ENCODE measurements at places on chromosomes 2 and 18. TPM values are rescaled to one million over a fixed set of nuclear protein-coding genes. Genes with fewer than 3 reads are reported as not detected.

DNA sequence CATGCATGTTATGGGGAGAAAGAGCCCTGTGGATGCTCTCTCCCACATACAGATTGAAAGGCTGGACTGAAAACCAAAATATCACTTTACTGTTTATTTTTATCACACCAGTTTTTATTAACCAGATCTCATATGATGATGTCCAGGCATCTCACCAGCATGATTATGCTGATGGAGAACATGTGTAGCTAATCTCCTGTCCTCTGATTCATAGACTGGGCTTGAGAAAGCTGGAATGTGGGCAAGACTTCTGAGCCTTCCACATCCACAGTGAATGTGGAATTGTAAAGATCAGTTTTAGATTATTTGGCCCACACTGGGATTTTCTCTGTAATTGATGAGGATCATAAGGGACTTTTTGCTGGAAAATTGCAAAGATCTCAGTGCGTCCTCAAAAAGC, 137.9 kb downstream of the ICOS start:
- no peaks in the 10 kb centered on the region for H3K36me3 ChIP-seq
- H3K27me3 ChIP-seq: peaks cover 1% of the 10 kb centered on the region

GRCh38 chr2:197247083-197247482, 63.5 kb downstream of the ANKRD44 start:
- no peaks in the 10 kb centered on the region for H3K27me3 ChIP-seq
- DNase-seq: no peak
- no peak overlapping the region for H3K4me3 ChIP-seq
- H3K27ac ChIP-seq: no peak overlapping the region
- peaks cover 28% of the 10 kb centered on the region for H3K4me1 ChIP-seq
- H3K36me3 ChIP-seq: peaks cover 3% of the 10 kb centered on the region

DNA sequence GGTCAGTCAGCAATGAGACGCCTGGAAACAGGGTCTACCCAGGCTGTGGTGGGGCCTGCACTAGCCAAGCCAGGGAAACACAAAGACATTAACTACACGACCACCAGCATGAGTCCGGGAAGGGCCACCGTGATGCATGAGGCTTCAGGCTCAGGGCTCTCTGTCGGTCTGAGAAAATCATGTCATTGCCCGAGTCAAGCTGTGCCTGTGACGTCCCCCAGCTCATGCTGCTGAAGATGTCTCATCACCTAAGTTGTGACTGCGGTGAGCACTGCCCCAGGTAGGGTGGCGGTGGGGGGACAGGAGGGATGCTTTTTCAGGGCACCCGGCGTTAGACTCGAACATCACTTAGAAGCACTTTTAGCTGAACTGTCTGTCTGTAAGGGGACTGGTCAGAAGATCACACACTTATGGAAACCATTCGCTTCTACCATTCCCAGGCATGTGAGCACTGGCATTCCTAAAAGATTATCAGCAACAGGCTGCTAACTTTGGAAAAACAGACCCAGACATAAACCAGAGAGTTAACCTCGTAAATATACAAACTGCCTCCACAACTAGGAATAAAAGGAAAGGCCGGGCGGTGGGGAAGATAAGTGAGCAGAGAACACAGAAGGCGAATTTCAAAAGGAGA, 234.5 kb downstream of the HDAC4 start:
- H3K27me3 ChIP-seq: no peaks in the 10 kb centered on the region
- no peak overlapping the region for H3K27ac ChIP-seq
- no peak for DNase-seq
- no peaks in the 10 kb centered on the region for H3K4me1 ChIP-seq

GRCh38 chr2:129229830-129230441, 749.5 kb upstream of the RAB6C start:
- H3K4me1 ChIP-seq: no peaks in the 10 kb centered on the region
- no peaks in the 10 kb centered on the region for H3K36me3 ChIP-seq
- DNase-seq: no peak
- H3K27me3 ChIP-seq: no peaks in the 10 kb centered on the region

DNA sequence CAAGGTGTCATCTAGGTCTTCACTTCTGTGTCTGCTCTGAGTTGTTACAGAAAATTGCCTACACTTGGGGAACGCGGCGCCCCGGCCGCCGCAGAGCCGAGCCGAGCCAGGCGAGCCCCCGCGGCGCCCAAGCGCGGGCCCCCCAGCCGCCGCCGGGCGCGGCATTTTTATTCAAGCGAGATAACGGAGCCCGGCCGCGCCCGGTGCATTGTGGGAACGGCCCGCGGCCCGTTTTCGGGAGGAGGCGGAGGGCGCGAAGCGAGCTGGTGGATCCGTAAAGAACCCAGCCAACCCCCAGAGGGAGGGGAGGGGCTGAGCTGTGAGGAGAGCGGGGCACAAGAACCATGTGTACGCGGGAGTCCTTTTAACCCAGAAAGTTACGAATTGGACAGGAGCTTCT, 191.8 kb downstream of the FTCDNL1 start:
- no peaks in the 10 kb centered on the region for H3K27me3 ChIP-seq
- H3K4me3 ChIP-seq: no peak overlapping the region
- H3K27ac ChIP-seq: no peak overlapping the region
- H3K4me1 ChIP-seq: no peaks in the 10 kb centered on the region
- no peak for DNase-seq

GRCh38 chr2:54909001-54909400, 141.2 kb downstream of the RTN4 start:
- DNase-seq: no peak
- H3K27me3 ChIP-seq: no peaks in the 10 kb centered on the region
- H3K27ac ChIP-seq: no peak overlapping the region
- H3K4me1 ChIP-seq: no peaks in the 10 kb centered on the region
- H3K4me3 ChIP-seq: no peak overlapping the region

DNA sequence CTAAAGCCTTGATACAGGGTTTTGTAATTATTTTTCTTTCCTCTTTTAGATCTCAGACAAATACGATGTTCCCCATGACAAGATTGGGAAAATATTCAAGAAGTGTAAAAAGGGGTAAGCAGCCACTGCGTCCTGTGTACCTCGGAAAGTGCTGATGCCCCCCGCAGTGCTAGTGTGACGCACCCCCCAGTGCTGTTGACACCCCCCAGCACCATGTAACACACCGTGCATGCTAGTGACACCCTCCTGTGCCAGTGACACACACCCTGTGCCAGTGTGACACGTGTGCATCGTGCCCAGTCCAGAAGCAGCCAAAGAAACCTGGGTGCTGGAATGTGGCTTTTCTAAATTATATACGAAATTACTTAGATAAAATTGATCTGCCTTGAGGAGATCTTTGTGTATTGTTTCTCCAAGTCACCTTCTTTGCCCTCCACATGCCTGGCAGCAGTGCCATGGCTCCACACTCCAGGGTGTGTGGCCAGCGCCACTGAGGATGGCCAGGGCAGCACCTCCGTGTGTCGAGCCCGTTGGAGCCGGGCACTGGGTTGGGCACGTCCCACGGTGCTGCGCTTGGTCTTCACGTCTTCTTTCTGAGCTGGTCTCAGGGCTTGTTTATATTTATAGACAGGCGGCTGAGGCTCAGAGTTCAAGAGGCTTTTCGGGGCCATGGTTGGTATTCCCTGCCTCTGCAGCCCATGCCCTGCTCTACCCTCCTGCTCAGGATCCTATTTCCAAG, 44.3 kb upstream of the KLF11 start:
- H3K4me3 ChIP-seq: no peak overlapping the region
- no peak overlapping the region for H3K27ac ChIP-seq
- no peaks in the 10 kb centered on the region for H3K27me3 ChIP-seq
- H3K4me1 ChIP-seq: no peaks in the 10 kb centered on the region
- no peak for DNase-seq

DNA sequence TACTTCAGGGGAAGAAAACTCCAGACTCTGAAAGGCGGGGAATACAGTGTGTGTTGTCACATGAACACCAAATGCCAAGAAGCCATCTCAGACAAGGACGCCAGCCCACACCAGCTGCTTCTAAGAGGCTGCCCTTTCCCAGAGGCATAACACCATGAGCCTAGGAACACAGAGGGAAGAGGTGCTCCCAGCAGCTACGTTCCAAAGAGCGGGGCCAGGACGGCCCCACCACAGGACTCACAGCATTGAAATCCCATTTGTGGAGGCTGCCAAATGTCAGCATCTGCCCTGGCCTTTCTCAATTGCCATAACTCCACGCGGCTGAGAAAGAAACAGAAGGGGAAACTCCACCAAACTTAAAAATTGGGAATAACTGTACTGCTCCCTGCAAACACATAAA, 20.1 kb upstream of the ID2 start:
- peaks cover 5% of the 10 kb centered on the region for H3K4me1 ChIP-seq
- H3K27me3 ChIP-seq: no peaks in the 10 kb centered on the region
- H3K4me3 ChIP-seq: no peak overlapping the region
- H3K27ac ChIP-seq: no peak overlapping the region
- no peak for DNase-seq

DNA sequence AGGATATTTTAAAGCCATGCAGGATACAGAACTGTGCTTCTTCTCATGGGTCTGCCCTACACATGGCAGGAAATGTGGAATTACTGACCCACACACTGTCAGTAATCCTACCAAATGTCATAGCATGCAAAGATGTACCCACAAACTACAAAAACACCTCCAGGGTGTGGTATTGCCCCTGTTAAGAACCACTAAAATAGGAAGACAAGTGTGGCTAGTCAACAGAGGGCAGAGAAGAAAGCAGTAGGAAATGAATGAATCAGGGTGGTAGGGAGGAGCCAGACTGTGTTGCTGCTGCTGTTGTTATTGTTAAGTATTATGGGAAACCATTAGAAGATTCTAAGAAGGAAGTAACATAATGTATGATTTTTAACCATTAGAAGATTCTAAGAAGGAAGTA, 556.7 kb upstream of the ACVR2A start:
- H3K27ac ChIP-seq: no peak overlapping the region
- no peaks in the 10 kb centered on the region for H3K4me1 ChIP-seq
- H3K4me3 ChIP-seq: no peak overlapping the region
- DNase-seq: no peak

- DNase-seq: no peak
- H3K27ac ChIP-seq: no peak overlapping the region
- H3K4me1 ChIP-seq: peaks cover 28% of the 10 kb centered on the region
- H3K36me3 ChIP-seq: no peaks in the 10 kb centered on the region
- no peak overlapping the region for H3K4me3 ChIP-seq
Observed at GRCh38 chr2:109195193-109196045, 66.4 kb downstream of the SH3RF3 start.

- no peaks in the 10 kb centered on the region for H3K4me1 ChIP-seq
- no peak overlapping the region for H3K27ac ChIP-seq
- no peak overlapping the region for H3K4me3 ChIP-seq
- no peaks in the 10 kb centered on the region for H3K27me3 ChIP-seq
- DNase-seq: no peak
Observed at GRCh38 chr18:34342960-34343359, 118.2 kb upstream of the NOL4 start.

DNA sequence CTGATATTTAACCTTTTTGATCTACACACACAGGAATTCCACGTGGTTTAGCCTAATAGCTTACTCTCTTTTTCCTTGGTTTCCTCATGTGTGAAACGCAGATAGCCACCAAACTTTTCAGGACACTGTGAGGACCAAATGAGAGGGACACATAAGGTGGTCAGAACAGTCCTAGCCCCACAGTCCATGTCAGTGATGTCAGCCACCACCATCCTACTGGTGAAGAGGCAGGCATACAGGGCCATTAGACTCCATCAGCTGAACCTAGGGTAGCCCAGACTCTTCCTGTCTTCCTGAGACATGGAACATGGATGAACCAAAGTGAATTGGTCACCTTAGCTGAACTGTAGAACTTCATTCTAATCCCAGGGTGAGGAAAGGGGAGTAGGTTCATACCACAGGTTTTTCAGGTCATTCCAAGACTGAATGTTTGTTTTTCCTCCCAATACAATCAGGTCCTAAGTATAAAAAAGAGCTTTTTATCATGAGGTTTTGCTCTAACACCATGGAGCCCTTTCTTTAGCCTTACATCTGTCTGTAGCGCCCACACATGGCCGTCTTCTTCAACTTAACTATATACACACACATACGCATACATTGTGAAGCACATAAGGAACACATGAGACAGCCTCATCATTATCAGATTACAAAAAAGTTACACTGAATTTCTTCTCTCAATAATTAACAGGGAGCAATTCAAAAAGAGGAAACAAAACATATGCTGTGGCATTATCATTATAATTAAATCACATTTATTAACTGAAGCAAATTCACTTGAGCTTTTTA, 18.5 kb upstream of the NFE2L2 start:
- no peak overlapping the region for H3K4me3 ChIP-seq
- no peaks in the 10 kb centered on the region for H3K27me3 ChIP-seq
- H3K36me3 ChIP-seq: no peaks in the 10 kb centered on the region
- no peak overlapping the region for H3K27ac ChIP-seq

DNA sequence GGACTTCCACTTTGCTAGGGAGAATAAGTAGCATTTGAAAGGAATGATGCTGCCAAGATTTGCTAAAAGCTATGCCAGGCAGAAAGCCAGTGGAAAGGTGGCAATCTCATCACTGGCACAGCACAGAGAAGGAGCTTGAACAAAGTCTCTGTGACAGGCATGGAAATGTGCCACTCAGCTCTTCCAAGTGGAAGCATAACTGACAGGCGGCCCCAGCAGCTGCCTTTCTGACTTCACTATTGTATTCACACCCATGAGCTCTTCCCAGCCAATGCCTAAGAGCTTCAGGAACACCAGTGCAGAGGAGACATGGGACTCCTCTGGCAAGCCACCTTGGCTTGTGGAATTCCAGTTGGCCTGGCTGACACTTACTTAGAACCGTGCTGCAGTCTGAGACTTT, 134.6 kb upstream of the REG3G start:
- DNase-seq: no peak
- H3K27me3 ChIP-seq: no peaks in the 10 kb centered on the region
- H3K4me1 ChIP-seq: no peaks in the 10 kb centered on the region
- H3K4me3 ChIP-seq: no peak overlapping the region
- H3K36me3 ChIP-seq: no peaks in the 10 kb centered on the region

DNA sequence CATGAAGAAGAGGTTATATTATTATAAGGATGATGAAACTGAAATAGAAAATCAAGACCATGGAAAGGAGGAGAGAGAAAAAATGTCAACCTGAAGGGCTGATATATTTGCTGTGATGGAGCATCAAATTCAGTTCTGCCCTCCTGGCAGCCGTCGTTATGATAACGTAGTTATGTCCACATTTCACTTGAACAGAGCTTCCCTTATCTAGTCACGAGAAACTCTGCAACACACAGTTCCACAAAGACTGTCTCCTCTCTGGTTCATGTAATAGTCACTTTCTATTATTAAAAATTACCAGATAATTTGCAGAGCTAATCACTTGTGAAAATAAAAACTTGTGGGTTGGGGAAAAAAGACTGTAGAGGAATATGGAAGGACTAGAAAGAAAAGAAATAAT, 19.5 kb upstream of the RBMS1 start:
- H3K27me3 ChIP-seq: no peaks in the 10 kb centered on the region
- no peak for DNase-seq
- no peak overlapping the region for H3K4me3 ChIP-seq

The ABHD1 gene
- polyA plus RNA-seq: 0.21 TPM

The COL5A2 gene
- 0.24 TPM for polyA plus RNA-seq

The CNGA3 gene
- polyA plus RNA-seq: not detected

The ALLC gene
- polyA plus RNA-seq: not detected

The SH3RF3 gene
- 1.1 TPM for polyA plus RNA-seq

The DIS3L2 gene
- polyA plus RNA-seq: 17.8 TPM

The TANC1 gene
- 0.47 TPM for polyA plus RNA-seq

The PPP1R7 gene
- polyA plus RNA-seq: 169 TPM

The POTEC gene
- polyA plus RNA-seq: not detected

The ZNF804A gene
- 0.79 TPM for polyA plus RNA-seq
